Stimulated activated CD4-positive, alpha-beta T cell treated with anti-CD3 and anti-CD28 coated beads, Interleukin-15, amount 100 ng/mL, for 1 hour (primary cell): ENCODE measurements at places on chromosomes 1 and 21.

DNA sequence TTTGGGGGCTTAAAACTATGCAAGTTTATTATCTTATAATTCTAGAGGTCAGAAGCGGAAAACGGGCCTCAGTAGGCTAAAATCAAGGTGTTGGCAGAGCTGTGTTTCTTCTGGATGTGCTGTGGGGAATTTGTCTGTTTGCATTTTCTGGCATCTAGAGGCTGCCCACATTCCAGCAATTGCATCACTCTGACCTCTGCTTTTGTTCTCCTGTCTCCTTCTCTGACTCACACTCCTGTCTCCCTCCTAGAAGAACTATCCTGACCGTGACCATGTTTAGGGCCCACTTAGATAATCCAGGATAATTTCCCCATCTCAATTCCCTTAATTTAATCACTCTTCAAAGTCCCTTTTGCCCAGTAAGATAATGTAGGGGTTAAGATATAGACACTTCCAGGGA is 127.4 kb upstream of the DEPDC1 start:
- no peak for DNase-seq

GRCh38 chr1:28156821-28157220 is 19.7 kb downstream of the PTAFR start:
- DNase-seq = no peak

- no peak for DNase-seq
Measured at GRCh38 chr1:69070660-69071373, 496.9 kb upstream of the LRRC7 start.

- peak; percentile 35 for DNase-seq
Measured at GRCh38 chr21:36747815-36748383, 49.0 kb downstream of the SIM2 start.

GRCh38 chr1:99992760-99993467 is 23.1 kb downstream of the SLC35A3 start:
- DNase-seq = no peak
